Stimulated activated CD8-positive, alpha-beta memory T cell treated with anti-CD3 and anti-CD28 coated beads, Interleukin-4, amount 100 ng/mL, for 1 hour (primary cell): ENCODE measurements at places on chromosomes 3 and 15.

- no peak for DNase-seq
Measured at GRCh38 chr3:38084334-38085310, 45.6 kb downstream of the DLEC1 start.

- no peak for DNase-seq
Measured at GRCh38 chr15:69612112-69612511, 159.5 kb downstream of the RPLP1 start.

DNA sequence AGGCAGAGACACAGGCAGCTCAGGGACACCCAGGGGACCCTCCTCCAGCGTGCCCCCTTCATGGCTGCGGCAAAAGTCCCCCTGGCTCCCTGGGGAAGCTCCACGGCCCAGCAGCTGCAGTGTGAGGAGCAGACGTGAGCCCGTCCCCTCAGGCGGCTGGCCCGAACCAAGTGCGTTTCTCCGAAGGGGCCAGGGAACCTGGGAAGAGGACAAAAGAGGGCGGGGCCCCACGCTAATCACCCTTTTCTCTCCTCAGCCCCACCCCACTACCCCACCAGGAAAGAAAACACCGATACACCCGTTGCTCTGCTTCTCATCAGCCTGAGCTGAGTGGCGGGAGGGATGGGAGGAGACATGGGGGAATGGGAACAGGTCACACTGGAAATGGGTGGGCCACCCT, at the start of gene MUC4:
MUC4 (minus strand) TSS at position 174 of the 400 bp plus-strand sequence; CDS start at position 62, 112 bp downstream.
- DNase-seq = no peak

- no peak for DNase-seq
Measured at GRCh38 chr3:174581558-174581957, 277.6 kb upstream of the NAALADL2 start.

GRCh38 chr3:99175276-99175812, 273.8 kb upstream of the DCBLD2 start:
- no peak for DNase-seq

DNA sequence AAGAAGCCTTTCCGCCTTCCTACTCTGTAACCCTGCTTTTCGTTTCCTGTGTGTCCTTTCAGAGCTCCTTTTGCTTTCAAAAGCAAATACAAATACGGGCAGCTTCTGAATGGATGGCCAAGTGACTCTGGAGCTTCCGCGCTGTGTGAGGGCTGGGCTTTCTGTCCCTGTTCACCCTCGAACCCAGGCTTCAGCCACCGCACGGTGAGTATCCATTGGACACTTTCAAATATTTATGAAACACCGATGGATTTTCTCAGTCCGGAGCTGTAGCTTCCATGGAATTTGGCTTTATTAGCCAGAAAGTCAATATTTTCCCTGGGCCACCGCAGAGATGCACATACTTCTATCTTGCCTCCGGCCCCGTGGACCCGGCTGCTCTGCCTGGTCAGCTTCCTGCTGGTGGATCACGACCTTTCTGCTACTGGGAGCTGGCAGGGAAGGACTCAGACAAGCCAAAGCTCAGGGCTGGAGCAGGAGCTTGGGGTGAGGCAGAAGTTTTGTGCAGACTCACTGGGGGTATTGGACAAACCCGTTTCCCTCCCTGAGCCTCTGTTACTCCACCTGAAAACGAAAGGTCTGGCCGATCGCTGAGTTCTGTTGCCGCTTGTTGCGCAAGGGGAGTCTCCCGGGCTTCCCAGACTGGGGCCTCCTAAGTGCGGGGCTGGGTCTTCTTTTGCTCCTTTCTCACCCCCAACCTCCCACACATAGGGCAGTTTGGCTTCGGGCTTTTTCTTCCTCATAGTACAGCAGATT, 63.6 kb downstream of the LINGO1 start:
- DNase-seq = no peak

DNA sequence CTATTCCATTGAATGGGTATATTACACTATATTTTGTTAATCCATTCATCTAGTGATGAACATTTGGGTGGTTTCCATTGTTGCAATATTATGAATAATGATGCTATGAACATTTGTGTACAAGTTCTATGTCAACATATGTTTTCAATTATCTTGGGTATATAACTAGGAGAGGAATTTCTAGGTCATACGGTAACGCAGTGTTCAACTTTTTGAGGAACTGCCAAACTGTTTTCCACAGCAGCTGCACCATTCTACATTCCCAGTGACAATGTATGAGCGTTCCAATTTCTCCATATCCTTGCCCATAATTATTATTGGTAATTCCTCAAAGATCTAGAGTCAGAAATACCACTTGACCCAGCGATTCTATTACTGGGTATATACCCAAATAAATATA, 24.1 kb upstream of the RORA start:
- no peak for DNase-seq

GRCh38 chr3:143084856-143085731, 34.5 kb upstream of the CHST2 start:
- DNase-seq = no peak

DNA sequence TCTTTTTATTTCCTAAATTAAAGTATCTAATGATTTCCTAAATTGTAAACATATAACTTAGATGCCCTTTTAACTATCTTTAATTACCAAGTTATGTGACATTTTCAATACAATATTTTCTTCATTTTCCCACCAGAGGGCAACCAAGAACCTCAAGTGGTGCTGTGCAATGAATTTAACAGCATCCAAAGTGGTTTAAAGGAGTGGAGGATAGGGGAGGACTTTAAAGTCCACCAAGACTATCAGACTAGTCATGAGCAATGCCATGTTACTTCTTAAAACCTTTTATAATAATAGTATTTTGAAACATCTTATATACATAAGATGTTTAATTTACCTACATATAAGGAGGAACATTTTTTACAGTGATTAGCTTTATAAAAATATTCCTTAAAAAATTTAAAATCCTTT, 74.4 kb downstream of the DLG1 start:
- DNase-seq = no peak

DNA sequence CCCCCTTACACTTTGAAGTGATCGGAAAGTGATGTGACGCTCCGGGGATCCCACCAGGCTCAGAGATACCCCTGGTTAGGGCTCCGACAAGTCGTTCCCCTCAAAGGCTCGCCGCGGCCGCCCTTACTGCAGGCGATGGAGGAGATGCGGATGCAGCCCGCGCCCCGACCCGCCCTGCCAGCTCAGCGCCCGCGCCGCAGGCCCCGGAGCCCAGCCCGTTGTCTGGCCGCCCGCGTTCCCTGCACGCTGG, 228 bp downstream of the GLT8D1 start:
- no peak for DNase-seq

GRCh38 chr3:12702501-12702900, 38.6 kb upstream of the RAF1 start:
- DNase-seq = no peak

- DNase-seq = no peak
Measured at GRCh38 chr15:94606286-94606685, 374.9 kb downstream of the MCTP2 start.

DNA sequence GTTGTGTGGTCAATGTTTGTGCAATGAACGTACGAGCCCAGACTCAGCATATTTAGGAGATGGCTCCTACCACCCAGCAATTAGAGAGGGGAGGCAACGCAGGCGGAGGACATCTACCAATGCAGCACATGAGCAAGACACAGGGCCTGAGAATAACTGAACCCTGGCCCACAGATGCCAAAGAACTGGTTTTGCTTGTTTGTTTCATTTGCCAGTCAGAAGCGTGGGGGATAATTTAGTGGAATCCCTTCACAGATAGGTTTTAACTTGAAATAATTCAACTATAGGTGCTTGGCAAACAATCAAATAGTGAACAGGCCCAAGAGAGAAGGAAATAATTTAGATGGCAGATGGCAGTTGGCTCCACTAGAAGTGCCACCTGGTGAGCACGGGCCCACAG, 54.8 kb downstream of the LIPC start:
- DNase-seq = no peak

GRCh38 chr15:91530956-91531582, 322.4 kb upstream of the SLCO3A1 start:
- DNase-seq = no peak

GRCh38 chr3:176219970-176220369, 977.3 kb downstream of the TBL1XR1 start:
- no peak for DNase-seq

GRCh38 chr3:52682016-52682415, 3.7 kb downstream of the PBRM1 start:
- no peak for DNase-seq

GRCh38 chr15:71611553-71612396, 198.6 kb upstream of the NR2E3 start:
- no peak for DNase-seq

- DNase-seq = no peak
Measured at GRCh38 chr3:12139111-12139511, 19.6 kb downstream of the TIMP4 start.

GRCh38 chr15:31314380-31314779, 12.3 kb upstream of the KLF13 start:
- no peak for DNase-seq

GRCh38 chr3:124429129-124429815, 301.0 kb upstream of the UMPS start:
- DNase-seq = no peak

DNA sequence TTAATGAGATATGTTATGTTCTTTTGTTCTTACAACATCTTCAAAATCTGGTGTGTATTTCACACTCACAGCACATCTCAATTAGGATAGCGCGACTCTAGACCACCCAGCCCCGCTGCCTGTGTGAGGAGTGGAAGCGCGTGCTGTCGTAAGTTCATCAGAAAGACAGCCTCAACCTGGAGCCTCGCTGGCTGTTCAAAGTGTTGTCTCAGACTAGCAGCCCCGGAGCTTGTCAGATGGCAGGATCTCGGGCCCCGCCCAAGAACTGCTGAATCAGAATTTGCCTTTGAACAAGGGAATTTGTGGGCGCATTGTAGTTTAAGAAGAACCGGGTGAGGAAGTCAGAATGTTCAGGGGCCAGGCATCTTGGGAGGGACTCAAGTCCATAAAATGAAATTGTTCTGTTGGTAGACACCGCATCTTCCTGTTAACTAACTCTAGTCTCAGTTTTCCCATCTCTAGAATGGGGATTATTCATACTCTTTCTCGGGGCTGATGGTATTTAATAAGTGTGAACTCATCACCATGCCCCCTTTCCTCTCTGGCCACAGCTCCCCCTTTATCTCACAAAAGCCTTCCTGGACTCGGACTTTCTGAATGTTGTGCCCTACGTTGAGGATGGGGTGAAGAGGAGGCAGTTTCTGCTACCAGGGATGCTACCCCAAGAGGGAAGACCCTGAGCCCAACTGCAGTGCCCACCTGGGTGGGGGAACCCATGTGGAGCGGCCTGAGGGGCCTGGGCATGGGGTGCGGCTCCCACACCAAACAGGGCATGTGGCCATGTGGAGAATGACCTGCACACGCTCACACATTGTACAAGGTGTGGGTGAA, 40.4 kb downstream of the BHLHE40 start:
- peak; percentile 49 for DNase-seq

GRCh38 chr15:29921130-29921601, 98.9 kb upstream of the TJP1 start:
- no peak for DNase-seq

DNA sequence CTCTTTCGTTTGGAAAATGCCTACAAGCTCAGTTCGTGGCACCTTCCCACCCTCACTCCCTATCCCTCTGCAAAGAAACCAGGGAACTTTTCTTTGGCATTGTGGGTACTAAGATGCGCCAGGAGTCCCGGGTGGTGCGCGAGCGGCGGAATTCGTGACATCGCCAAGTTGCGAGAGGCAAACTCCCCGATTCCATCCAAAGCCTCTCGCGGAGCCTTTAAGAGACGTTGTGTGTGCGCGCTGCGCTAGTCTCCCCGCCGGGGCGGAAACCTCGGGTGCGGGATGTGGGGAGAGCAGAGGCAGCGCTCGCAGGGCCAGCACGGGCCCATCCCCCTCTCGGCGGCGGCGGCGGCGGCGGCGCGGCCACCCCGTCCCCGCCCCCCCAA, 443 bp upstream of the NR2F2 start:
- DNase-seq = no peak

GRCh38 chr15:26325495-26325894, 447.4 kb downstream of the GABRB3 start:
- DNase-seq = no peak

- no peak for DNase-seq
Measured at GRCh38 chr3:149474250-149474817, at the start of gene TM4SF4. Gene TM4SF4 (plus strand): TSS chr3:149474697. CDS start chr3:149474878, 181 bp downstream.

GRCh38 chr3:8239718-8240695, 261.6 kb upstream of the LMCD1 start:
- DNase-seq = no peak

- DNase-seq = no peak
Measured at GRCh38 chr15:94238539-94239118, 7.3 kb downstream of the MCTP2 start.

GRCh38 chr3:128312271-128312670, 154.4 kb downstream of the DNAJB8 start:
- DNase-seq = no peak

DNA sequence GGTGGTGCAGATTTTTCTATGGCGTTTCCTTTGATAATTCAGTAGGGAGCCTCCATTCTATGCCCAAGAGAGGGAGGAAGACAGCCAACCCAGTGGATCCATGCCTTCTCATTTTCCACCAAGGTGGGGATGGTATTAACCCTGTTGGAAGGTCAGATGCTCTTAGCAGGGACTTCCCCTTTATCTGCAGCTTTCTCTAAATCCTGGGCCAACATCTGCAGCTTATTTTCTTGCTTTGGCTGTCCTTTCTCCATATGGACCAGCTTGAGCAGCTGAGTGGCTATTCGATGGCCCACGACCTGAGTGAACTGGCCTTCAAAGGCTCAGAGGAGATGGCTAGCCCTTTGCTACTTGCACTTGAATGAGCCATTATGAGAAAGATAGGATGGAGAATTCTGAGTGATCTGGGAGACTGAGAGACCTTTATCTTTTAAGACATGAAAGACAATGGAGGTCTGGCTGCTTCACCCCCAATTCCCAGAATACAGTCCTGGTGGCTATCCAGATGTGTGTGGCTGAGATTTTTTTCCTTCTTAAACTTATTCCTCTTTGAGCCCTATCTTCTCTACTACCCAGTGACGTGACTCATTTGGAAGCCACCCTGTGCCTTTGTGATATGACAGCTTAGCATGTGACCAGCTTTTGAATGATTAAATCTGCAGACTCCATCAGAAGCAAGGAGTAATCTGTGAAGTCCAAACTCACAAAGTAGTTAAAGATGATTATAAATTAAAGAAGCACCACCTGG, 39.6 kb upstream of the TRAK1 start:
- no peak for DNase-seq

GRCh38 chr3:175601521-175601920, 742.4 kb downstream of the NAALADL2 start:
- DNase-seq = no peak

DNA sequence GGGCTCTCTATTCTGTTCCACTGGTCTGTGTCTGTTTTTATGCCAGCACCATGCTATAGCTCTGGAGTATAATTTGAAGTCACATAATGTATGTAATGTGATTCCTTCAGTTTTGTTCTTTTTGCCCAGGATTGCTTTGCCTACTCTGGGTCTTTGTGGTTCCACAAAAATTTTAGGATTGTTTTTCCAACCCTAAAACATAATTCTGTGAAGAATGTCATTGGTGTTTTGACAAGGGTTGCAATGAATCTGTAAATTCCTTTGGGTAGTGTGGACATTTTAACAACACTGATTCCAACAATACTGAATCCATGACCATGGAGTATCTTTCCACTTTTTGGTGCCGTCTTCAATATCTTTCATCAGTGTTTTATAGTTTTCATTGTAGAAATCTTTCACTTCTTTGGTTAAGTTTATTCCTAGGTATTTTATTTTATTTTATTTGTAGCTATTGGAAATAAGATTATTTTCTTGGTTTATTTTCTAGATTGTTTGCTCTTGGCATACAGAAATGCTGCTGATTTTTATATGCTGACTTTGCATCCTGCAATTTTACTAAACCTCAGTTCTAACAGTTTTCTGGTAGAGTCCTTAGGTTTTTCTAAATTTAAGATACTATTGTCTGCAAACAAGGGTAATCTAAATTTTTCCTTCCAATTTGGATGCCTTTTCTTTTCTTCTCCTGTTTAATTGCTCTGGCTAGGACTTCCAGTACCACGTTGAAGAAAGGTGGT, 29.7 kb downstream of the TJP1 start:
- no peak for DNase-seq
